ENCODE measurements at places on chromosomes 11 and 22. TPM values are rescaled to one million over a fixed set of nuclear protein-coding genes. Genes with fewer than 3 reads are reported as not detected.

DNA sequence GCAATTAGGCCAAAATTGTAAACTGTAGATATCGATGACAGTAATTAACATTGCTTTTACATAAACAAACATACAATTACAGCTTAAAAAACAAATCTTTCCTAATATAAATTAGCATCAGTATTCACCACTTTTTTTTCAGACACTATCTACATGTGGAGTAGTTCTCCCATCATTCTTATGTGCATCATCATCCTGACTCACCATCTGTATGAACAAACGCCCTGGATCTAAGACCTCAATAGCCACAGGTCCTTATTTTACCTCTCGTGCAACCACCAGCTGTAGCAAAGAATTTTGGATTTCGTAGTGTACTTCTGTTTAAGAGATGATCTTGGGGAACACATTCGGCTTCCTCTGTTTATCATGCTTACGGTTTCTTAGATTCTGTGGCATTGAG, 551.9 kb upstream of the KIRREL3 start:
- no peak for DNase-seq
- no peak overlapping the region for H3K27ac ChIP-seq
- H3K36me3 ChIP-seq, result no peaks in the 10 kb centered on the region
- H3K4me1 ChIP-seq, result no peaks in the 10 kb centered on the region
- no peak overlapping the region for H3K4me3 ChIP-seq

- H3K27ac ChIP-seq, result no peak overlapping the region
- H3K4me1 ChIP-seq, result no peaks in the 10 kb centered on the region
- no peaks in the 10 kb centered on the region for H3K36me3 ChIP-seq
- H3K4me3 ChIP-seq, result no peak overlapping the region
- DNase-seq, result no peak
Measured at GRCh38 chr11:57192316-57192715, 10.6 kb downstream of the LRRC55 start.

DNA sequence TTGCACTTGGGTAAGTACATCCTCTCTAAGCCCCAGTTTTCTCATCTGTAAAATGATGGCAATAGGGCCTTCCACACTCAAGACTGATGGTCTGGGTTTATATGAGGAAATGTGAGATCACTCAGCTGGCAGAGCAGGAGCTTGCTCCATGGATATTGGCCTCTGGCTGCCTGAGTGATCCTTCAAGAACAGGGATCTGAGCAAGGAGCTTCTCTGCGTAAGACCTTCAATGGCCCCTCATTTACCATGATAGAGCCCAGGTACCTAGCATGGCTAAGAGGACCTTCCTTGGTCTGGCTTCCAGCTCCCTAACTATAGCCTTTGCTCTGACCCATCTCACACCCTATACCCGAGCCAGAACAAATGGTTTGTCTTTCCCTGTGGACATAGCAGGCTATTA, 5.5 kb downstream of the ROBO4 start:
- no peaks in the 10 kb centered on the region for H3K4me1 ChIP-seq
- DNase-seq, result no peak
- H3K36me3 ChIP-seq, result no peaks in the 10 kb centered on the region

- no peaks in the 10 kb centered on the region for H3K27me3 ChIP-seq
- H3K4me3 ChIP-seq, result no peak overlapping the region
- no peaks in the 10 kb centered on the region for H3K36me3 ChIP-seq
- DNase-seq, result no peak
- H3K27ac ChIP-seq, result no peak overlapping the region
Measured at GRCh38 chr22:27609451-27609888, 192.1 kb downstream of the MN1 start.

GRCh38 chr11:57513911-57514537, 1.5 kb downstream of the SLC43A1 start:
- H3K27me3 ChIP-seq, result no peaks in the 10 kb centered on the region
- peaks cover 8% of the 10 kb centered on the region for H3K4me1 ChIP-seq
- H3K27ac ChIP-seq, result peak overlapping the region; percentile 56
- DNase-seq, result peak; percentile 72
- no peaks in the 10 kb centered on the region for H3K36me3 ChIP-seq

GRCh38 chr22:48104102-48104738, 1341.8 kb downstream of the TBC1D22A start:
- H3K4me3 ChIP-seq, result no peak overlapping the region
- no peaks in the 10 kb centered on the region for H3K27me3 ChIP-seq
- H3K36me3 ChIP-seq, result no peaks in the 10 kb centered on the region
- no peaks in the 10 kb centered on the region for H3K4me1 ChIP-seq
- no peak for DNase-seq
- H3K27ac ChIP-seq, result no peak overlapping the region

- H3K27me3 ChIP-seq, result no peaks in the 10 kb centered on the region
- no peak overlapping the region for H3K27ac ChIP-seq
- peaks cover 25% of the 10 kb centered on the region for H3K36me3 ChIP-seq
- no peak for DNase-seq
- H3K4me3 ChIP-seq, result no peak overlapping the region
Measured at GRCh38 chr22:24398409-24398808, 29.0 kb upstream of the ADORA2A start.

- DNase-seq, result no peak
- H3K4me1 ChIP-seq, result peaks cover 37% of the 10 kb centered on the region
- H3K4me3 ChIP-seq, result no peak overlapping the region
- no peaks in the 10 kb centered on the region for H3K36me3 ChIP-seq
Measured at GRCh38 chr22:42919199-42919598, 62.1 kb upstream of the ARFGAP3 start.

- H3K27ac ChIP-seq, result no peak overlapping the region
- peaks cover 35% of the 10 kb centered on the region for H3K4me1 ChIP-seq
- DNase-seq, result no peak
- H3K27me3 ChIP-seq, result no peaks in the 10 kb centered on the region
- H3K4me3 ChIP-seq, result no peak overlapping the region
Measured at GRCh38 chr11:19827399-19828135, 114.9 kb downstream of the NAV2 start.

- no peaks in the 10 kb centered on the region for H3K36me3 ChIP-seq
- DNase-seq, result no peak
- H3K27me3 ChIP-seq, result no peaks in the 10 kb centered on the region
Measured at GRCh38 chr11:88367310-88367709, 29.8 kb upstream of the CTSC start.

The ATG2A gene
- total RNA-seq, result 39.5 TPM

The H19 gene
- total RNA-seq, result 539 TPM

The IL18 gene
- total RNA-seq, result 9.0 TPM

The ZBED4 gene
- 10.1 TPM for total RNA-seq

The ANO5 gene
- total RNA-seq, result not detected

The LPXN gene
- 2.1 TPM for total RNA-seq

The CNGA4 gene
- total RNA-seq, result not detected

The OLFML1 gene
- 10.7 TPM for total RNA-seq

The SPDYC gene
- total RNA-seq, result not detected
